ENCODE measurements at places on chromosomes 7 and 10. TPM values are rescaled to one million over a fixed set of nuclear protein-coding genes. Genes with fewer than 3 reads are reported as not detected.

KIF20B gene
- 5.2 TPM for total RNA-seq

BLNK gene
- total RNA-seq: 4.1 TPM

CCDC71L gene
- 22.1 TPM for total RNA-seq

KCNIP2 gene
- 9.0 TPM for total RNA-seq

CROT gene
- 11.8 TPM for total RNA-seq

CDC123 gene
- total RNA-seq: 53.9 TPM

CRYGN gene
- 0.84 TPM for total RNA-seq

ENO4 gene
- total RNA-seq: 0.51 TPM
